ENCODE measurements at places on chromosomes 7 and 10.

DNA sequence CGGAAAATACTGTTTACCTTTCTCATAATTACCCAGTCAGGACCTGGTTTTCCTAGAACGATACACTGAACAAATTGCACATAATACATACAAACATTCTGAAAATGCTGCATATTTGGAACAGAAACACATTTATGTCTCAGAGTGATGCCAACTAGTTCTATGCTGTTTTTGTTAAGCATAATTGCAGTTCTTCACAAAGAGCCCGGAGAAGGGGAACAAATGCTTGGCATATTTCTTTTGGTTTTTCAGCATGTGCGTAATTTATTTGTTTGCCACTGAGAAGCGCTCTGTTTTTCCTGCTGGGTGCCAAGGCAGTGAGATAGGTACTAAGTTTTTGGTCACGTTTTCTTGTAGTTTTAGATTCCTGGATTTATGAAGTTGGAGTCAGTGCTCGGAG lies 181.0 kb upstream of the MDFIC start:
- no peak for DNase-seq

GRCh38 chr7:68248973-68249372 lies 1252.3 kb downstream of the TYW1 start:
- no peak for DNase-seq

GRCh38 chr7:115274-115911 lies 77.0 kb upstream of the FAM20C start:
- DNase-seq, result no peak

GRCh38 chr7:81956520-81956919 lies 186.7 kb upstream of the HGF start:
- DNase-seq, result no peak

DNA sequence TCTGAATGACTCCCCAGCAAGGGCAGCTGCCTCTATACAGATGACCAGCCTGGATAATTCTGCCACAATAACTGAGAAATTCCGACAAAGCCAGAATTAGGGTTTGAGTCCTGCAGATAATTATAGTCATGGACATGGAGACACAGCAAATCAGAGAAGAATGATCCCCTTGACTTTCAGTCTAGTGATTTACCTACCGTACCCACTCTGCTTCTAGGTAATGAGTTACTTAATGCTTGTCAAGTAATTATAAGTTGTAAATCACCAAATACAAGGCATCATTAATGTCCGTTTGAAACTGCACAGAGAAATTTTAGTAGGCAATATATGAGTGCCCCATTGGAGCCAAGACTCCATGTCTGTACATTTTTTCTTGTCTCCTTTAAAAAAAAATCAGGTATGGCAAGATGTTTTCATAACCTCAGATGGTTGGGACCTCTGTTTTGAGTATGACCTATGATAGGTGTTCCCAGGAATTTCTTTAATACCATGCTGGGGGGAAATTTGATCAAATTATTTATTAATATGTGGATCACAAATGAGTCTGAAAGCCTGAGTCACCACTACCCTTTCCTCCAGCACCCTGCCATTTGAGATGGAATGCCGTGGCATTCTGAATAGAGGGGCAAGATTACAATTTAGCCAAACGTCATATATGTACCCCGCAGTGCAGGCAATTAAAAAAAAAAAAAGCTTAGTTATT lies 5.5 kb upstream of the ARID5B start:
- no peak for DNase-seq

All from activated naive CD8-positive, alpha-beta T cell treated with anti-CD3 and anti-CD28 coated beads, Interleukin-2, amount 50 U/mL, for 16 hours (primary cell).